ENCODE measurements at places on chromosomes 3 and 15.

- no peak for DNase-seq
These were observed 97.5 kb downstream of the DNAJB8 start for GRCh38 chr3:128369121-128369703.

DNA sequence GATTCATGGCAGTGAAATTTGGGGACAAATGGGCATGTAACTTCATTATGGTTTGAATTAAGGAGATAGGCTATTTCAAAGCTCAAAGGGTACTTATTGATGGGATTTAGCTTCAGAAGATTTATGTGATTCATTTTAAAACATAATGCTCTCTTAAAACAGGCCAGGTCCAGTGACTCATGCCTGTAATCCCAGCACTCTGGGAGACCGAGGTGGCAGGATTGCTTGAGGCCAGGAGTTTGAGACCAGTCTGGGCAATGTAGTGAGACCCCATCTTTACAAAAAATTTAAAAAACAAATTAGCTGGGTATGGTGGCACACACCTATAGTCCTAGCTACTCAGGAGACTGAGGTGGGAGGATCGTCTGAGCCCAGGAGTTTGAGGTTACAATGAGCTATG is 11.5 kb downstream of the THAP10 start:
- no peak for DNase-seq

DNA sequence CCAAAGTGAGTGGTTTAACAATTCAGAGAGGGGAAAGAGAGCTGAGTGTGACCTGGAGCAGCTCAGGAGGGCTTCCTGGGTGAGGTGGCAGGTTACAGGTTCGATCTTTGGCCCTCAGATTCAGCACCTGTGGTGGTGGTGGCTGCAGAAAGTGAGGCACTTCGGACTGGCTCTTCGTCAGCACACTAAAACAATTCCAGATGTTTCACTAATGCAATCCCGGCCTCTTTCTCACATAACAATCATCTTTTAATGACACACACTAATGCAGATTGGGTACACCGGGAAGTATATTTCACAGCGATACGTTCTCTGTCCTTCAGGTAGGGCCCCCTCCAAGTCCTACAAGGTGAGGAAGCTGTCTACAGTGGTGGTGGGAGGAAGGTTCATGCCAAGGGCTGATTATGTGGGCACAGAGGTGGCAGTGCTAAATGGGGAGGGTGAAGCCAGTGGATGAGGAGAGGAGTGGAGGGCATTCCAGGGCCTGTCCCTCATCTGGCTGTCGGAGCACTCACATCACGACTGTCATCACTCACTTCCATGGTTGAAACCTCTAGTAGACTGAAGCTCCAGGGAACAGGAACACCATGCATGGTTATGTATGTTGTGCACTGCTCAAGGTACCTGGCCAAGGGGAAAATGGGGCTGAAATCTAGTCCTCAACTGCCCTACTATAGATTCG is 171.1 kb downstream of the RAB11A start:
- DNase-seq = no peak

DNA sequence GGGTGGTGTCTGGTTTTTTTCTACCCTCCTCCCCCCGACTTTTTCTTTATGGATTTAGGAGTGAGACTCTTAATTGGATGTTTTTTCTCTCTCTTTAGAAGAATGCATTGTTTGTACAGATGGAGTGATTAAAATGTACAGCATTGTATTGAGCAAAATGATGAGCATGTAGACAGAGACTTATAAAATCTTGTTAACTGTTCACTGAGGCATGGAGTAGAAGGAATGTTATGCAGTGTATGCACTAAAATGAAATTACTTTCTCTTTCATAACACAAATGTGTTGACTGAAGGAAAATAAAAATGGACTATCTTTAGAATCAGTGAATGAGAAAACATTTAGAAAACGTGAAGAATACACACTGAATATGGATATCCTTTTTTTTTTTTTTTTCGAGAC is 39.8 kb downstream of the ZFAND6 start:
- no peak for DNase-seq

DNA sequence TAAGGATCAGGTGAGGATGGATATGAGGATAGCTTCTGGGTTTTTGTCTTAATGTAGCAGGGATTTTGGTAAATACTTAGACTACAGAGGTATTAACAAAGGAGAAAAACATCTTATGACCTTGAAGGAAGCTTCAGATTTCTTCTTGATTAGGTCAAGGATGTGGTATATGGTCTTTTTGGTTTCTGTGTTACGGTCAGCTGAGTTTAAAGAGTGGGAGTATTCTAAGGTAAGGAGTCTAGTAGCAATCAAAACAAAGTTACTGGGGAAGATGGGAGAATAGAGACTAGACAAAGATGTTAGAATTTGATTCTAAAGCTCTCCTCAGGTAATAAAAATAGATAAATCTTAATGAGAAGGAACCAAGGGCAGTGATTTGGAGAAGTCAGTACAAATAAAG is 6.2 kb downstream of the HMG20A start:
- no peak for DNase-seq

DNA sequence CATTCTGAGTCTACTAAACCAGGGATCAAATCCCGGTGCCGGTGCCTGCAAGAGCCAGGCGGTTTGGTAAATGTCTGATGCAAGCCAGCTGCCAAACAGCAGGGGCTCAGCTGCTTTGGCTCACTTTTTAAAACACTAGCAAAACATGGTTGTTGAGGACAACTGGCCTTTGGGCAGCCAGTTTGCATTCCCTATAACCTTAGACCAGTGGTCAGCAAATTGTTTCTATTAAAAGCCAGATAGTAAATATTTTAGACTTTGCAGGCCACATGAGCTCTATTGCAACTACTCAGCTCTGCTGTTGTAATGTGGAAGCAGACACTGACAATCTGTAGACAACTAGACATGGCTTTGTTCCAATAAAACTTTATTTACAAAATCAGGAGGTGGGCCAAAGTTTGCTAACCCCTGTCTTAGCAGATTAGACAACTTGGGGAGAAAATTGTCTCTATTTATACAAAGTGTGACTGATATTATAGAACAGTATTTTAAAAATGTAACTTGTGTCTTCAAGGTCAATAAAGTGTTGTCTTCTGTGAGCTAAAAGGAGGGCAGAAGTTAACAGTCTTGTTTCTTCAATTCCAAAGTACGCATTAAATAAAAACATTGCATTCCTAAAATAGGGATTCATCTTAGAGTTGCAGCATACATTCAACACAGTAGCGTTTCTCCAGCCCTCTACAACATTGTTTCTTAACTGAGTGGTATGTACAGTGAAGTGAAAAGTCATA is 67.6 kb downstream of the SSUH2 start:
- no peak for DNase-seq

DNA sequence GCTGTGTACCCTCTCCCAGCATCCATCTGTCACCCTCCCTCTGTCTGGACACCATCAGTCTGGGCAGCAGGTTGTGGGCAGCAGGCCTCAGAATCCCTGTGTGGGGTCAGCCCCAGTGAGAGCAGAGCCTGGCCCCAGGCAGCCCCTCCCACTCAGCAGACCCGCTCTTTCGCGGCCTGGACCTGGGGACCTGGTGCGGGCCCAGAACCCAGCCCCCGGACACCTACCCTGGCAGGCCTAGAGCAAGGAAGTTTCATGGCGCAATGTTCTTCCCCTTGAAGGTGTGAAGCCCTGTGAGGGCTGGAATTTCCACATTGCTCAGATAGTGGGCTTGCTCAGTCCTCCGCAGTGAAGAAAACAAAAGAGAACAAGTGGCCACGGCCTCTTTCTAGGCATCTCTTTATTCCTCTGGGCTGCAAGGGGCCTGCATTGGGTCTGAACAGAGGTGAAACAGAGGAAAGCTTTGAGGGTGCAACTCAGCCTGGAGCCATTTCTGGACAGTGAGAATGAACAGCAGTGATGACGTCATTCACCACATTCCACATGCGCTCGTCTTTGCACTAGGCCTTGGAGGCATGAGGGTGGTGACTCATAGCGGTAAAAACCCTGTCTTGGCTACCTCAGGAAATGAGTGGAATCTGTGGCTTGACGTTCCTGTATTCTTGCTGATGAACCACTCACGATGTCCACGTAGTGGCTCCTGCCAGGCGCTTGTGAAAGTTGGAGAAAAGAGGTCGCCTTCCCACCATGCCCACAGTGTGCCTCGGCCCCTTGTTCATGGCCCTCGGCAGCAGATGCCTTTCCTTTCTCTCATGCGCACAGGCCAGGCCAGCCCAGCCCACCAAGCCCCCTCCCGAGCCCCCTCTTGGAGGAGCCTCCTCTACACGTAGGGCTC is 66.1 kb downstream of the SLC30A4 start:
- no peak for DNase-seq

DNA sequence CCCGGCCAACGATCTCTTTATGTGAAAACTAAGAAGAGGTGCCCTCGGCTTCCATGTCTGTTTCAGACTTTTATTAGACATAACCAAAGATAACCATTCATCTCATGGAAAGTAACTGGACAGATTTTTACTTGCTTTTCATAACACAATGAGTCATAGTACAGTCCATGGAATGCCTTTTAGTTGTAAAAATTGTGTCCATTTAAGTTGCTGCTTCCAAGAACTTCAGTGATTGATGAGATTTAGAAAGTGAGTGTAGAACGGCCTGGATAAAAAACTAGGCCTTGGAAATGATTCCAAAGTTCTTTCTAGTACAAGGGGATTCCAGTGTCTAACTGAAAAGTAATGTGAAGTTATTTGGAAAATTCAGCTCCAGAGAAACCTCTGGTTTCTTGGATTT is 10.8 kb downstream of the EIF2AK4 start:
- no peak for DNase-seq

DNA sequence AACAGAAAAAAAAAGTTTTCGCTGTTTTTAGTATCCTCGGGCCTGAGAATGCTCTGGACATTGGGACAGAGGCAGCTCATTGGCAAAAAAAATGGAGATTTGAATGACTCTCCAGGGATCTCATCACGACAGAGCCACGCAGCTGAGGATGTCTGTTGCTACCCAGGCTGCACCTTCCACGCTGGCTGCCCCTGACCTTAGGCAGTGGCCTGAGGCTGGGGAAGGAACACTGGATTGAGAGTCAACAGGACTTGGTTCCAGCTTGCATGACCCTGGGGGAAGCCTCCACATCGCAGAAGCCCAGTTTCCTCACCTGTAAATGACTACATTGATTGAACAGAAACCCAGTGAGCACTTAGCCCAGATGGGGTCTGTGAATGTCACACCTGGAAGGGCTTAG is 8.7 kb upstream of the ACSBG1 start:
- no peak for DNase-seq

DNA sequence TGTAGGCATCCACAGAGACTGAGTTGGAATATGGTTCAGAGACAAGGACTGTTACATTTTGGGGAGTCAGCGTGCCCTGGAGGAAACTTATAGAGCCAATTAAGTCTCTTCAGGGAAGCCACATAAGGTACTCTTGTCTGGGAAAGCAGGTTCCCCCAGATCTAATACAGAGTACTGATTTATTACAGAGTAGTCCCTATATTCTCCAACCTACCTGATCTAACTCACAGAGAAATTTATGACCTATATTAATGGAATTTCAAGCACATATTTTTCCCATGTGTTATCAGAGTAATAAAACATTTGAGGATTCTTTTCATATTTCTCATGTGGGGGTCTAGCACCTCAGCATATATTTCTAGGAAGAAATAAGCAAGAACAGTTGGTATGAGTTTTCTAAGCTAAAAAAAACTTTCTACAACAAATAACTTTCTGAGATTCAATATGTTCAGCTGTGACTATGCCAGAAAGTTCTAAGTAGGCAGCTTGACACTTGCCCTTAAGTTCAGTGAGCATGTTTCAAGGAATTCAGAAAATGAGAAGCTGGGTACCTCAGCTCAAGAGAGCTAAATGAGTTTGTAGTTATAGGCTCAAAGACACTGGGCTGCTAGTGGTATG is 75.3 kb upstream of the COL8A1 start:
- no peak for DNase-seq

- DNase-seq = no peak
These were observed 178.6 kb downstream of the SATB1 start for GRCh38 chr3:18246336-18247060.

GRCh38 chr3:185076219-185076618 is 76.6 kb downstream of the C3orf70 start:
- DNase-seq = no peak

DNA sequence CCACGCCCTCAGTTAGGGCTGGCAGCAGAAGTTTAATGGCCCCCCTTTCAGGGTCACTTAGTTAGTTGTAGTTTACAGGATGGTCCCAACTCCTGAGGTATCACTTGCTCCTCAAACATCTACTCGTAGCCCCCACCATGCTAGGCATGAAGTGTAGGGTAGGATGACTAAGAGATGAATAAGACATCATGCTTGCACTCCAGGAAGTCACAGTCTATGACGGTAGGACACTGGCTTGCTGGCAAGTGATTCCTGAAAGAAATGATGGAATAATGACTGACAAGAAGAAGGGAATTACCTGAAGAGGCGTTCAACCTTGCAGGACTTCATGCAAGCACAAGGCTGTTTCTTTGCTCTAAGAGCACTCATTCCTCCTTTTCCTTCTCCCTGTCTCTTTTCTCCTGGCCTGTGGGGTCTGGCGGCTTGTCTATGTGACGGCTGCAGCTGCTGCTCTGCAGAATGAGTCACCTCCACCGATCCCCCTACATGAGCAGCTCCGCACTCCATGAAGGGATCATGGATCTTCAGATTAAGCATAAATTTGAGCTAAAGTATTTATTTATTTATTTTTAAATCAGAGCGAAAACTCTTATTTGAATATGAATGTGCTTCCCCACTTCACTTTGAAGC is 82.9 kb upstream of the BOC start:
- no peak for DNase-seq

DNA sequence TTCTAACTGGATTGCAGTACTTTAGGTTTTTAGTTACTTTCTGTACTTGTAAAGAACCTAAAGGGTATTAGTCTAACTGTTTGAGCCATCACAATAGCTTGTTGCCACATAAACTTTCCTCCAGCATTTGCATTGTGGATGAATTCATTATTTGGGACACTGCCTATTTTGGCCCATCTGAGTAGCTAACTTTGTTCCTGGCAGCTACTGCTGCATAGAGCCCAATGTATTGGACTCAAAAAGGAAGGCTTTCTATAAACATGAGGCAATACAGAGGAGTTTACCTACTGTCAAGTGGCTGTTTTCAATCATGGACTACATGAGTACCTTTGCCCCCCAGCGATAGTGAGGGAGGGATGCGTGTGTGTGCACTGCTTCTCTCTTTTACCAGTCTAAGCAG is 1.9 kb downstream of the ROBO2 start:
- DNase-seq = no peak

DNA sequence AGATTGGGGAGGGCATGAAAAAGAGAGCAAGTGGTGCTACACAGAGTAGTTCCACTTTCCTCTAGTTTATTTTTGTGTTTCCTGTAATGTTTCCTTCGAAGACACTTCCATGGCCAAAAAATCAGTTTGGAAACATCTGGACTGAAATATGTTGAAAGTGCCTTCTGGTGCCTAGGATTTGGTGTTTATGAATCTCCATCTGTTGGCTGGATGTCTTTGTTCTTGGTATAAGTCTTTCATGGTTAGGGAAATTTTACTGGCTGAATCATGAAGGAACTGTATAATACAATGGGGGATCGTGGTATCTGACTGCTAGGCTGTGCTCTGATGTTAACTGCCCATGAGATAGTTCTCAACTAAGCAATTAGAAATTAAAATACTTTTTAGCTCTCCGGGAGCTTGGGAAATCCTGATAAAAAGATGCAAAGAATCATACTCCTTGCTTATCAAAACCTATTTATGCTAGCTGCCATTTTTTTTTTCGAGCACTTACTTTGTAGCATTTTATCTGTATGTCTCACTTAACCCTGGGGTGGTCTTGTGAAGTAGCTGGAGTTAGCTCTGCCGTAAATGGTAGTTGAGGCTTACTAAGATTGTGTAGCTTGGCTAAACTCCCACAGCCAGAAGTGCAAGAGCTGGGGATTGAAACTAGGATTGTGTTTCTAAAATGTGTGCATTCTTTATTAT is 21.9 kb downstream of the AKAP13 start:
- DNase-seq = no peak

- DNase-seq = no peak
These were observed 229.4 kb upstream of the CTNNB1 start for GRCh38 chr3:40969756-40970466.

- no peak for DNase-seq
These were observed 20.3 kb upstream of the TNIK start for GRCh38 chr3:171480526-171480925.
